ENCODE measurements at places on chromosomes 6 and 20.

- no peak for DNase-seq
Observed at GRCh38 chr6:112058243-112059032, 4.5 kb downstream of the CCN6 start.

- DNase-seq: peak; percentile 93
Observed at GRCh38 chr20:20211988-20212518, 155.9 kb upstream of the INSM1 start.

GRCh38 chr20:57686931-57687652, 22.7 kb downstream of the PMEPA1 start:
- no peak for DNase-seq

DNA sequence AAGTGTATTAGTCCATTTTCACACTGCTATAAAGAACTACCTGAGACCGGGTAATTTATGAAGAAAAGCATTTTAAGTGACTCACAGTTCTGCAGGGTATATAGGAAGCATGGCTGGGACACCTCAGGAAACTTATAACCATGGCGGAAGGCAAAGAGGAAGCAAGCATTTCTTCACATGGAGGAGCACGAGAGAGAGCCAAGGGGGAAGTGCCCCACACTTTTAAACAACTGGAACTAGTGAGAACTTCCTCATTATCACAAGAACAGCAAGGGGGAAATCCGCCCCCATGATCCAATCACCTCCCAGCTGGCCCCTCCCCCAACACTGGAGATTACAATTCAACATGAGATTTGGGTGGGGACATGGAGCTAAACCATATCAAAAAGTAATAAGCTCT, 28.3 kb upstream of the B3GAT2 start:
- DNase-seq: no peak

DNA sequence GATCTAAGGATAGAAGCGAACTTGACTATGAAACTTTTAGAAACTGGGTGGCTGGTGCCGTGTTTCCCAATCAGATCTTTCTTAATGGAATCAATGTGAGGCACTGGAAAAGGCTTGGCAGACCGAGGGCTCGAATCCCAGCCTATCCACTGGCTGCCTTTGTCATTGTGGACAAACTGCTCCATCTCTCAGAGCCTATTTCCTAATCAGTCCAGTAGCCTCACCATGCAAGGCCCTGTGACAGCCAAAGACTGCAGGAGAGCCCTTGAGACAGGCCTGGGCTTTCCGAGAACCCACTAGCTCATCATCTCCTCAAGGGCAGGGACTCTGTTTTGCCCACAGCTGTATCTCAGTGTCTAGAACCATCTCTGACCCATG, 43.4 kb downstream of the SPDEF start:
- no peak for DNase-seq

DNA sequence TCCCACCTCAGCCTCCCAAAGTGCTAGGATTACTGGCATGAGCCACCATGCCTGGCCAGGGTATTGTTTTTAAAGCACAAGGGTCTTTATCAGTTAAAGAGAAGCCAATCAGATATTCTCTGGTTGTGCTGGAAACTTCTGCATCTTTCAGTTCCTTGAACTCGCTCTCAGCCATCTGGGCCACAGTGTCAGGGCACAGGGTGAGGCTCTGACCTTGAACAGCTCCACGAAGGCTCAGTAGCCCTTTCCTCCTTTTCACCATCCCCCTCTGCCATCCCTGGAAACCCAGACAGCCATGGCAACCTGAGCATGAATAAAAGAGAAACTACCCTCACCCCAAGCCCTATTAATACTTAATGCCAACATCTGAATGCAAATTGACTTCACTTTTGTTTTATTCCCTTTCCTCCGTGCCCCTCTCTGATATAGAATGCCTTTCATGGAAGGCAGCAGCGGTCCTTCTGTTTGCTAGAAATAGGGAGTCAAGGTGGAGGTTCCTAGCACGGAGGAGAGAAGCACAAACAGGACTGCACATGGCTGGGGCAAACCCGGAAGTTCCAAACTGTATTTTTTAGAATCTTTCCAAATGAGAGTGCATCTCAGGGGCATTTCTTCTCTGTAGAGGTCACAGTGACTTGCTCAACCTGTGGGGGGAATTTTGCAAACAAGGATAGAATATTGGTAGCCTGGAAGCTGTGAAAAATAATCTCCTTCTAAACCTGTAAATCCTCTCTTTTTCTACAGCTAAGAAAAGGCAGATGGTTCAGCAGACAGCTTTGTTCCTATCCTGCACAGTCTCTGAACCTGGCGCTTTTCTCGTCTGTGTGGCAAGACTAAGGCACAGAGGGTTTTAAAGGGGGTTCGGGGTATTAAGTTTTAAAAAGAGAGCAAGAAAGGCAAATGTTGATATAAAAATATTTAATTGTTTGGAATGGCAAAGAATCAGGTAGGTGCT, 176.4 kb upstream of the RREB1 start:
- DNase-seq: no peak

GRCh38 chr6:169398342-169399105, 144.9 kb upstream of the THBS2 start:
- no peak for DNase-seq

Measured in NCI-H345 (cell line).